ENCODE measurements at places on chromosomes 6 and 20.

GRCh38 chr20:63536997-63537524 lies at the start of gene PTK6:
Gene PTK6, minus strand, starts transcription at chr20:63537376. Its CDS starts 62 bp downstream, at chr20:63537314.
- DNase-seq: no peak
- peak within 1 kb of the TSS; percentile 99 for H3K27ac ChIP-seq
- peaks cover 85% of the 10 kb centered on the region for H3K4me1 ChIP-seq
- no peaks in the 10 kb centered on the region for H3K27me3 ChIP-seq
- peak within 1 kb of the TSS; percentile 57 for H3K4me3 ChIP-seq
- no peaks in the 10 kb centered on the region for H3K36me3 ChIP-seq

DNA sequence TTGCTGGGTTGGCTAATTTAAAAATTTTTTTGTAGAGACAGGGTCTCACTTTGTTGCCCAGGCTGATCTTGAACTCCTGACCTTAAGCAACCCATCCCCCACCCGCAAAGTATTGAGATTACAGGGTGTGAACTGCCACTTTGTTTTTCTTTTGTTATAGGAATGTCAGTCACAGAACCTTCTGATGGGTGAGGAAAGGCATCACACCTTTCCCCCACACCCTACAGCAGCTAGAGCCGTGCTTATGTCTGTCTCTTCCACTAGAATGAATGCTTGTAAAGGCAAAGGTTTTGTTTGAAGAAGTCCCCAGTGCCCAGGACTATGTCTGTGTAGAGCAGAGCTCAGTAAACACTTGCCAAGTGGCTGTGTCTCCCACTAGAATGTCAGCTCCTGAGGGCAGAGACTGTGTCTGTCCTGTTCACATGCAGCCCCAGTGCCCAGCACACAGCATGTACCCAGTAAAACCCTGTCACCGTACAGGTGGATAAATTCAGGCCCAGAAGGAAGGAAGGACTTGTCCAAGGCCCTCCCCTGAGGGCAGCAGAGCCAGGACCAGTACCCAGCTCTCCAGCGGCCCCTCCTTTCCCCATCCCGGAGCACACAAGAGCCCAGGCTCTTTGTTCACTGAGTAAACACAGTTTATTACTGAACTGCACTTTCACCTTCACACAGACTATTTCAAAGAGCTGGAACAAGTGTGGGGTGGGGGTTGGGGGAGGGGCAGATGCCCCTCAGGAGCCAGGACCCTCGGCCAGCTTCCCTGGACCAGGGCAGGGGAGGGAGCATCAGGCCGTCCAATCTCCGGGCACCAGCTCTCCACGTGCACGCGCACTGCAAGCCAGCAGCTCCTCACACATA lies 26.4 kb downstream of the COX4I2 start:
- H3K36me3 ChIP-seq: peaks cover 50% of the 10 kb centered on the region
- DNase-seq: no peak
- H3K4me3 ChIP-seq: no peak overlapping the region
- peak overlapping the region; percentile 20 for H3K27ac ChIP-seq
- H3K4me1 ChIP-seq: peaks cover 77% of the 10 kb centered on the region

DNA sequence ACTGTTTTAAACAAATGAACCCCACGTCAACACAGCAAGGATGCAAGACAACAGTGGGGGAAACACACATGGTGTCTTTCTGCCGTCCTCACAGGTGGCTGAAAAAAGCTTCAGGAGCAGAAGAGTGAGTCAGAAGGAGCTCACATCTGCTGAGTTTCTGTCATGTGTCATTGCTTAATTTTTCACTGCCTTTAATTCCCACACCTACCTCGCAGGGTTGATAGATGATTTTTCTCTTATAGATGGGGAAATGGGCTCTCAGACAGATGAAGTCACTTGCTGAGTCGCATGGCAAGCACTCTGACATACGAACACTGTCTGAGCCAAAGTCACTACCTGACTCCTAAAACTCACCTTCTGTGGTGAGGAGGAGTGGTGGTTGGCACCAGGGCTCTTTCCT lies 28.3 kb upstream of the CARMIL1 start:
- H3K27me3 ChIP-seq: no peaks in the 10 kb centered on the region
- H3K27ac ChIP-seq: no peak overlapping the region
- no peak overlapping the region for H3K4me3 ChIP-seq
- H3K4me1 ChIP-seq: no peaks in the 10 kb centered on the region

GRCh38 chr6:144185133-144185836 lies 35.0 kb downstream of the STX11 start:
- no peak for DNase-seq
- H3K4me3 ChIP-seq: no peak overlapping the region
- H3K4me1 ChIP-seq: peaks cover under 1% of the 10 kb centered on the region

- no peak within 1 kb of the TSS for H3K27ac ChIP-seq
- H3K4me1 ChIP-seq: peaks cover 11% of the 10 kb centered on the region
- H3K4me3 ChIP-seq: no peak within 1 kb of the TSS
- H3K27me3 ChIP-seq: no peaks in the 10 kb centered on the region
- no peaks in the 10 kb centered on the region for H3K36me3 ChIP-seq
- DNase-seq: no peak
Measured at GRCh38 chr20:31967830-31968249, at the start of gene XKR7. Gene XKR7, plus strand, starts transcription at chr20:31968151. Its CDS starts 25 bp downstream, at chr20:31968176.

DNA sequence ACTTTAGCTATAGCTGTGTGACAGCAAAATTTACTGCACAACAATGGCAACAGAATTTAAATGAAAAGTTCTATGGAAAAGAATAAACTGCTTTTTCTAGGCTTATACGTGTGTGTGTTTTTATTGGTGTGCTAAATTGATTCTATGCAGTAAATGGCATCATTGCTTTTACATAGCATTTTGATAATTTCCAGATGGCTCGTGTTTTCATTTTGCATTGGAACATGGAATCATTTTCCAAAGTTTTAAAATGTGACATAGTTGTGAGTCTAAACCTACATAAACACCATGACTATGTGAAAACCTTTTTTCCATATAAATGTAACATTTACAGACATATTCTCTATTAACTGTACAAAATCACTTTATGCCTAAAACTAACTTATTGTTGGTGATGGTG lies 127.8 kb downstream of the SIM1 start:
- no peak overlapping the region for H3K4me3 ChIP-seq
- no peaks in the 10 kb centered on the region for H3K4me1 ChIP-seq
- no peak for DNase-seq
- H3K27ac ChIP-seq: no peak overlapping the region
- no peaks in the 10 kb centered on the region for H3K27me3 ChIP-seq

GRCh38 chr20:5065166-5065878 lies 54.4 kb downstream of the PCNA start:
- H3K36me3 ChIP-seq: no peaks in the 10 kb centered on the region
- no peak for DNase-seq
- H3K4me3 ChIP-seq: no peak overlapping the region
- H3K4me1 ChIP-seq: peaks cover 13% of the 10 kb centered on the region
- no peaks in the 10 kb centered on the region for H3K27me3 ChIP-seq
